Activated naive CD8-positive, alpha-beta T cell treated with anti-CD3 and anti-CD28 coated beads for 36 hours (primary cell): ENCODE measurements at places on chromosomes 3 and 15. TPM values are rescaled to one million over a fixed set of nuclear protein-coding genes. Genes with fewer than 3 reads are reported as not detected.

The WDR6 gene
- total RNA-seq = 140 TPM

The LYZL4 gene
- total RNA-seq = not detected

The VWA5B2 gene
- not detected for total RNA-seq

The TMEM108 gene
- not detected for total RNA-seq

The RBPMS2 gene
- total RNA-seq = not detected

The ZNF502 gene
- 2.4 TPM for total RNA-seq

- no peak for DNase-seq
Observed at GRCh38 chr15:58501006-58501405, 69.2 kb downstream of the LIPC start.

DNA sequence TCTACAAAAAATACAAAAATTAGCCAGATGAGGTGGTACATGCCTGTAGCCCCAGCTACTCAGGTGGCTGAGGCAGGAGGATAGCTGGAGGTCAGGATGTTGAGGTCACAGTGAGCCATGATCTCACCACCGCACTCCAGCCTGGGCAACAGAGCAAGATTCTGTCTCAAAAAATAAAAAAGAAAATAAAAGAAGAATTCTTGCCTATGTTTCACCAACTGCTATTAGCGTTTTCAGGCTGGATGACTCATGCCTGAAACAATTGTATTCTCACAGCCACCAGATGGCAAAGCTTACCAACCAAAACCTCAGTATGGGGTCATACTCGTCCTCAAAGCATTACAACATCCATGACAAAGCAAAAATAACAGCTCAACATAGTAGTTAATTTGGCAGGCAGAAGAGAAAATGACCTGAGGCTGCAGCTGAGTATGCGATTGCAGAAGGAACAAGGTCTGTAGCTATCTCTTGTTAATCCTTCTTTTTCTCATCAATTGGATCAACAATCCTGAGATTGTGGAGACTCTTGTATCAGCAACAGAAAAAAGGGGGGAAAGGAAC is 52.2 kb downstream of the TP53BP1 start:
- peak; percentile 34 for DNase-seq

- DNase-seq = no peak
Observed at GRCh38 chr15:65772930-65773329, 19.2 kb downstream of the DENND4A start.

GRCh38 chr3:55969634-55970033 is 482.5 kb upstream of the WNT5A start:
- DNase-seq = no peak

- no peak for DNase-seq
Observed at GRCh38 chr3:96776818-96777217, 37.6 kb upstream of the EPHA6 start.

GRCh38 chr15:71112429-71112828 is 2.8 kb upstream of the THSD4 start:
- no peak for DNase-seq

DNA sequence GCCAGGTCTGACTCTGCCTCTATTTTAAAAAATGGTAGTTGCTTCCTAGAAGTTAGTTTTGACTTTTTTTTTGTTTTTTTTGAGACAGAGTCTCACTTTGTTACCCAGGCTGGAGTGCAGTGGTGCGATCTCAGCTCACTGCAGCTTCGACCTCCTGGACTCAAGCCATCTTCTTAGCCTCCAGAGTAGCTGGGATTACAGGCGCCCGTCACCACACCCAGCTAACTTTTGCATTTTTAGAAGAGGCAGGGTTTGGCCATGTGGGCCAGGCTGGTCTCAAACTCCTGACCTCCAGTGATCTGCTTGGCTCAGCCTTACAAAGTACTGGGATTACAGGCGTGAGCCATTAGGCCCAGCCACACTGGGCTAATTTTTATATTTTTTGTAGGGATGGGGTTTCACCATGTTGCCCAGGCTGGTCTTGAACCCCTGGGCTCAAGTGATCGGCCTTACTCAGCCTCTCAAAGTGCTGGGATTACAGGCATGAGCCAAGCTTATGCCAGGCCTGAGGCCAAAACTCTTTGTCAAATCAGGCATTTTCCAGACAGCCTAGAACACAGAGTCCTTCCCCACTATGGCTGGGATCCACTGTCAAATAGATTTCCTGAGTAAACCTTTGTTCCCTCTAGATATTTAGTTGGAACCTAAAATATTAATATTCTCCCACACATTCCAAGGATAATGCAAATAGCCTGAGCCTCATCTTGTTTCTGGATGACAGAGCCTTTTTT is 13.7 kb downstream of the C3orf62 start:
- DNase-seq = no peak

- no peak for DNase-seq
Observed at GRCh38 chr15:90345857-90346256, 6.2 kb upstream of the ZNF774 start.

DNA sequence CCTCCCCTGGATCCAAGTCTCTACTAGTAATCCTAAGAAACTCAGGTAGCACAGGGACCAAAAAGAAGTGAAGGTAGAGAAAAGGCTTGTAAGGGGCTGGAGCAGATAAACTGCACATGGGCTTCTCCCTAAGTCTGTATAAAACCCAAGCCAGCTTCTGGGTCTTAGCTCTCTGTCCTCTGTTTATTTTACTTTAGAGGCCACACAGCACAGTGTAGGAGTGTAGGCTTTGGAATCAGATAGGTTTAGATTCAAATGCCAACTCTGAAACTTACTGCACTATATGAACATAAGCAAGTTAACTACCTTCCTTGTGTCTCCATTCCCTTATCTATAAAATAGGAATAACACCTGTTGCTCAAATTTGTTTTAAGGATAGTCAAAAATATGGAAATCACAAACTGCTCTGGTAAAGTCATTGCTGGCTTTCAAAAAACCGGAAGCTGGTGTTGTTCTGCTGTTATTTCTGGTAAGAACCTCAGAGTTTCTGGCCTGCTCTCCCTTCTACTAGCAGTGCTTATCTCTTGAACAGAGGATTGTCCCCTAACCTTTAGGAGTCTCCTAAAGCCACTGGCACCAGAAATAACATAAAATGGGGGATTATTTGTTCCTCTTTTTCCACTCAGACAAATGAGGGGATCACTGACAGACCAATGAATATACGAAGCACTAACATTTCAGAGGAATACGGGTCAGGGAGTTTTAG is 33.8 kb downstream of the PIK3R4 start:
- DNase-seq = no peak

DNA sequence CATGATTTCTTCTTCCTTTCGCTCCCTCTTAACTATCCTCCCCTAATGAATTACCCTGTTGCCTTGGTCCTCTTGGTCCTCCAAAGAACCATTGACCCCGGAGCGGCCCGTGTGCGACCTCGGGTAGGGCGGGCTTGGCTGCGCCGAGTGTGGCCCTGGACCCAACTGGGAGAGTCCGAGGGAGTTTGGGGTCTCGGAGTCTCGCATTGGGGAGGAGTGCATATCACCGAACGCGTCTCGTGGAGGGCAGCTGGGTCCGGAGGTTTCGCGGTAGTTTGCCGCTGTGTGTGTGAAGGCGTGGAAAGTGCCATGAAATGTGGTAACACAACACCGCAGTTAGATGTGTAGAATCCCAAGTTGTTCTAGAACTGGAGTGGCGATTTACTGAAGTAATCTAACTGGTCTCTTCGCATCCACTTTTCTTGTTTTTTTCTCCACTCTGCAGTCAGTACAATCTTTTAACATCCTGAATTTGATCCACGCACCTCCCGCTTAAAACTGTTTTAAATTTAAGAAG is 363 bp downstream of the GTF2E1 start:
- DNase-seq = peak; percentile 16

GRCh38 chr3:98530676-98531075 is 1.1 kb upstream of the GPR15 start:
- no peak for DNase-seq

- no peak for DNase-seq
Observed at GRCh38 chr15:88391700-88392099, 75.5 kb downstream of the MRPL46 start.

GRCh38 chr3:29695201-29695600 is 414.3 kb downstream of the RBMS3 start:
- DNase-seq = no peak

- no peak for DNase-seq
Observed at GRCh38 chr3:36756269-36756668, 8.1 kb downstream of the DCLK3 start.

DNA sequence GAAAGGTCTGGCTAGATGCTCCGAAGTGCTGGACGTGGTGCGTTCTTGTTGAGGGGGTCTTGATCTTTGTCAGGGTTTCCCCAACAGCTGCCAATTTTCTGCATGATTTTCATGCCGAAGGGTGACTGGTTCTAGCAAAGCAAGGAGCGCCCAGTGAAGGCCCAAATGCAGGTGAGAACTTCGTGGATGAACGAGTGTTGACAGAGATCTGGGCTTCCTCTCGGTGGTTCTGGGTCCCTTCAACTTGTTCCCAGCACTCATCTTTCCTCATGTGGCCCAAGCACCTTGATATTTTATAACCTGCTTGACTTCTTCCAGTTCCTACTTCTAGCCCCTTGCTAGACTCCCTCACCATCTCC is 40.8 kb upstream of the TFRC start:
- DNase-seq = no peak

GRCh38 chr3:17745301-17745700 is 2.9 kb upstream of the TBC1D5 start:
- DNase-seq = no peak
